ENCODE measurements at places on chromosomes 7 and 10. TPM values are rescaled to one million over a fixed set of nuclear protein-coding genes. Genes with fewer than 3 reads are reported as not detected.

- no peak for DNase-seq
Measured at GRCh38 chr10:49072166-49072885, 43.0 kb downstream of the VSTM4 start.

GRCh38 chr10:79984851-79985250, 35.9 kb upstream of the SFTPD start:
- DNase-seq = no peak

GRCh38 chr7:16420329-16420648, 1.0 kb downstream of the CRPPA start:
- no peak for DNase-seq

Gene COL1A2
- not detected for polyA plus RNA-seq

- DNase-seq = no peak
Measured at GRCh38 chr10:17838080-17838648, 29.0 kb downstream of the MRC1 start.

Gene LIPK
- not detected for polyA plus RNA-seq

- DNase-seq = no peak
Measured at GRCh38 chr7:45073031-45073785, 15.6 kb downstream of the NACAD start.

- DNase-seq = no peak
Measured at GRCh38 chr10:3408603-3409365, 236.2 kb upstream of the PITRM1 start.

- DNase-seq = no peak
Measured at GRCh38 chr10:92714152-92714845, 24.5 kb downstream of the HHEX start.

- DNase-seq = no peak
Measured at GRCh38 chr10:81367132-81367531, 507.9 kb upstream of the NRG3 start.

- no peak for DNase-seq
Measured at GRCh38 chr7:114504586-114504985, 90.0 kb downstream of the FOXP2 start.

Gene MYL10
- polyA plus RNA-seq = not detected

Gene FAM200A
- polyA plus RNA-seq = 6.1 TPM

DNA sequence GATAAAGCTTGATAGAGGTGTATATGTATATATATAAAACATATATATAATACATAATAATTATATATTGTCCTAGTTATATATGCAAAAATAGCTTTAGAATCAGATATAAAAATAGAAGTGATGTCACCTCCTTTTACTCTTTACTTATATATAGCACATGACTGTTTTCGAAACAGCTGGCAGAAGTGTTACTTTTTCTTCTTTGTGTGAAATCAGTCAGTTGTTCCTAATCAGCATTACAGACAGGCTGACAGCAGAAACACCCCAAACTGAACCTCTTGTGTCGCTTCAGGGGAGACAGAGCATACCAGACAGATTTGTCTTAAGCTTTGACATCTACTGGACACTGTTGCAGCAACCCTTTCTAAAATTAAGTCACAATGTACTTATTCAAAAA, 684.9 kb upstream of the CELF2 start:
- DNase-seq = no peak

GRCh38 chr7:143242306-143242705, 20.5 kb downstream of the TAS2R40 start:
- no peak for DNase-seq

- peak; percentile 91 for DNase-seq
Measured at GRCh38 chr10:16381083-16381482, 55.7 kb upstream of the PTER start.

Gene H2BK1
- not detected for polyA plus RNA-seq

Gene NPSR1
- not detected for polyA plus RNA-seq

Gene DNAH11
- 0.01 TPM for polyA plus RNA-seq
